ENCODE measurements at places on chromosomes 6 and 20. TPM values are rescaled to one million over a fixed set of nuclear protein-coding genes. Genes with fewer than 3 reads are reported as not detected.

DNA sequence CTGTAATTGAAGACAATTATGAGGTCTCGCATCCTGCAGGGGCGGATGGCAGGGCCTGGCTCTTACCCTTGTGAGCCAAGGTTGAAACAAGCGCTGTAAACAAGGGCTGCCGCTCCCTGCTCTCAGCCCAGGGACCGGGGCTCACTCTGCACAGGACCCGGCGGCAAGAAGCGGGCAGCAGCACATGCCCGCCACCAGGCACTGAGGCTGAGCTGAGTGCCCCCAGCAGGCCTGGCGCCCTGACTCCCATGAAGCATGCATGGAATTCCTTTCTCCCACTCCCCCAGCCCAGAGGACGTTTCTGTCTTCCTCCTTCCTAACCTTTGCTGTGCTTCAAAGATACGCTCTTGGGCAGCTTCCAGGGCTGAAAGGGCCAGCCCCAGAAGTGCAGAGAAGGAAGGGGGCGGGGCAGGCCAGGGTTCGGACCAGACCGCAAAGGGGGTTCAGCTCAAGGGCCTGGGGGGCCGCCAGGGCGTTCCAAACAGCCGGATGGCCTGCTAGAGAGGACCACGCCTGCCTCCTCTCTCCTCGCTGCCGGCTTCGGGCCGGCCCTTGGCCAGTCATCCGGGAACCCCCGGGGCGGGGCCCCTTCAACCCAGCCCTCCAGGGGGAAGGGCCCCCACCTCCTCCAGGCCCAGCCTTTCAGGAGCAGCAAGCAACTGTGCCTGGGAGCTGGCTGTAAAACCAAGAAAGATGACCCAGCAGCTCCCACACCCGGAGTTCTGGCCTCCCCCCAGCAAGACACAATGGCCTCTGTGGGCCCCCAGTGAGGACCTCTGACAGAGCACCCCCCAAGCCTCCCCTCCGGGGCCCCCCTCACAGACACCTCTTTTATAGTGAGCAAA lies 109.9 kb downstream of the NOL4L start:
- peak; percentile 65 for DNase-seq

Gene RIPOR3
- 4.5 TPM for total RNA-seq

DNA sequence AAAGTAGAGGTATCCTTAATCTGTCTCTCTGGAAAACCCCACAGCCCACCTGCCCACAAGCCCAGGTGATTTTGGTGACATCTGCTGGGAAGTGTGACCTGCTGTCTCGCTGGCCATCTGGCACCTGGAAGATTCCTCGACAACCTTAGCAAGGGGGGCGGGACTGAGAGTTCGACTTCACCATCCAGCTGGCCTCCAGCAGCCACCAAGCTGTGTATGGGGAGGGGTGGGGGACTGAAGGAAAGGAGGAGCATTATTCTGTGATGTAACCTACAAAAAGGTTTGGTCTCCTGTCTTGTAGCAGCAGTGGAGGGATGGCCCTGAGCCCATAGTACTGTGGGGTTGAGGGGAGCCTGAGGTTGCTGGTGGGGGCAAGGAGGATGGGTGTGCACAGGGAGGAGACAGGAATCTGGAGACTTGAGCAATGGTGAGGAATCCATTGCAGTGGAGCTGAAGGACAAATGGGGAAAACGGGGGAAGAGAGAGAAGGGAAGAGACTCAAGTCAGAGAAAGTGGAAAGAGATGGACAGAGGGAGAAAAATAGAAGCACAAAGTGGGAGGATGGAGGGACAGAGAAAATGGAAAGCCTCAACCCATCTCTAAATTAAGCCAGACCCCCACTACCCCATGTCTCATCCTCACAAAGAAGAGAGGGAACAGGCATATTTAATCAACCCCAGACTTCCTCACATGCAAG lies 4.0 kb downstream of the LY6G6F start:
- DNase-seq = no peak

Gene MATN4
- 4.0 TPM for total RNA-seq

Gene FOXF2
- not detected for total RNA-seq

DNA sequence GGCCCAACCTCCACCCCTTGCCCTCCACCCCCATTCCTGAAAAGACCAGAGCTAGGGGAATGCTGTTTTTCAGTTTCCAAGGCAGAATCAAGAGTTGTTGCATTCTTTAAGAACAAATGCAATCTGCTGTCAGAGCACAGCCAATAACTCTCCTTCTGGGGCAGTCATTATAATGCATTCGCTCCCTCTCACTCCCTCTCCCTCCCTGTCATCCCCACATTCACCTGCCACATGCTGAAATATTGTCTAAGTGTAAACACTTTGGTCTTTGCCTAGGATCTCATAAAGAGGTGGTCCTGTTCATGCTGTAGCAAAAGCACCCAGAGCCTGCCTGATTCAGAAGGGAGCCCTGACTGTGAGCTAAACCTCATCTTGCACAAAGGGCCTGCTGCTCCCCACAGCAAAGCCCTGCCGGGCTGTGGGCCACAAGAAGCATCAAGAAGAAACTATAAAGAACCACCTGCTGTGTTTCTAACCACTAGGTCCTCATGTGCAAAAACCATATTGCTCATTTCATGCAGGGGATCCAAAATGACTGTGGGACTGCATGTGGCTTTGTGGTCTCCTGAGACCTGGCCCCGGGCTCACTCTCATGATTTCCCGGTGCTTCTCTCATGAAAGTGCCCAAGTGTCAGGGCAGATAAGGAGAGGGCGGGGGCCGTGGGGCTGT lies 85.6 kb downstream of the GPR6 start:
- DNase-seq = no peak

- no peak for DNase-seq
Measured at GRCh38 chr20:24676353-24676977, 207.0 kb downstream of the SYNDIG1 start.

Gene PRSS35
- 2.9 TPM for total RNA-seq

GRCh38 chr6:31172973-31173384 lies 2.5 kb upstream of the POU5F1 start:
- DNase-seq = peak; percentile 90

Gene OSBPL2
- 42.6 TPM for total RNA-seq

- no peak for DNase-seq
Measured at GRCh38 chr20:5843054-5843592, 92.9 kb downstream of the SHLD1 start.

DNA sequence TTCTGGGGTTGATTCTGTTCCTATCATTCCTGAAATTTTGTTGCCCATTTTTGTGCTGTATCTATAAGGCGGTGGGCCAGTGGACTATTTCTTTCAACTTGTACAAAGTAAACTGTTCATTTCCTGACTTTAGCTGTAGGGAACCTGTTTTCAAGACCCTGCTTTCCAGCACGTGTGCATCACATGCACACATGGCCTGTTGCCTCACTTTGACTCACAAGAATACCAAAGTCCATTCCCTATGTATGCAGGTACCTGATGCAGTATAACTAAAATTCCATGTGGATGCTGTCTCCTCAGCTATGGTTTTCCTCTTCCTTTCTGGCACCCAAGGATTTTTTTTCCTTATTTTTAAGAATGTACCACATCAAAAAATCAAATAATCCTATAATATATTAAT lies 284.1 kb upstream of the MANEA start:
- no peak for DNase-seq

DNA sequence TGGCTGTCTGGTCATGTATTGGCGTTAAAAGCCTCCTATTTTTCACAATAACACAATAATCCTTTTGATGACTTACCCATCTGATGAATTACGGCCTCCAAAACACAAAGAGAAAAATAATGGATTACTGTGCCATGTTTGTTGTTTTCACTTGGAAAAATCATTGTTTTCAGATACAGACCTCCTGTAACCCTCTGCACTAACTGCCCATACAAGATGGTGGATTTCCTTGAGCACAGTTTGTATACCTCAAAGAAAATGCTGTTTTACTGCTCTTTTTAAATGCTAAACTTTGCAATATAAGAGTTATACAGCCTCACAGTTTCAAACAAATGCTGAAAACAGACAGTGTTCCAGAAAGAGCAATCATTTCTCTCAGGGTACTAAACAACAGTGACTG lies 61.0 kb downstream of the SMLR1 start:
- DNase-seq = no peak

DNA sequence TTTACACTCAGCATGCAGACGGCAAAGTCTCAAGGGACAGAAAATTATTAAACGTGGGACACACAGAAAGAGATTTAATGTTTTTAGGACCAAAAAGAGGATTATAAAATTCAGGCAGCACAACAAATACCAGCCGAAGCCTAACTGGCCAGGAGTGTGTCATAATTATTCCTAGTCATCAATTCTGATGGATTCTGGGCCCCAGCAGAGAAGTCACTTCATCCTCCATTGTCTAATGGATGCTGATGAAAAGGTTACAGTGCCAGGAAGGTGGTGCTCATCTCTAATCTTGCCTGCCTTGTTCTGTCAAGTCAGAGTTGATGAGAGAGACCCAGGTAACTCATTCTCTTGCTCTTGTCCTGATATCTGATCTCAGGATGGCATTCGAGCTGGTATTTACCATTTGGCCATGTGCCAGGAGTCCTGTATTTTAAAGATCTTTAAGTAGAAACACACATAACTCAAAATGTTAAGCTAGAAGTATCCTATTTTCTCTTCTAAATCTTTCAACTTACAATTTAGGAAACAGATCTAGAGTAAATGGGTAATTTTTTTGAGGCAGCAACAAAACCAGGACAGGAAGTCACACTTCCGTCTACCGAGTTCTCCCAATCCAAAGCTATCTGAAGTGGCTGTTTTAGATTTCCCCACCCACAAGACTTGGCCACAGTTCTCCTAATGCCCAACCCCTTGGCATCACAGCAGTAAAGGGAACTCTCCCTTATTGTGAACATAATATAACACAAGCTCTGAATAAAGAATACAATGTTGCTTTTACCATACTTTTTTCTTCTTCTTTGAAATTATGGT lies 50.0 kb downstream of the ADAT2 start:
- DNase-seq = no peak

Gene TRIM10
- not detected for total RNA-seq

DNA sequence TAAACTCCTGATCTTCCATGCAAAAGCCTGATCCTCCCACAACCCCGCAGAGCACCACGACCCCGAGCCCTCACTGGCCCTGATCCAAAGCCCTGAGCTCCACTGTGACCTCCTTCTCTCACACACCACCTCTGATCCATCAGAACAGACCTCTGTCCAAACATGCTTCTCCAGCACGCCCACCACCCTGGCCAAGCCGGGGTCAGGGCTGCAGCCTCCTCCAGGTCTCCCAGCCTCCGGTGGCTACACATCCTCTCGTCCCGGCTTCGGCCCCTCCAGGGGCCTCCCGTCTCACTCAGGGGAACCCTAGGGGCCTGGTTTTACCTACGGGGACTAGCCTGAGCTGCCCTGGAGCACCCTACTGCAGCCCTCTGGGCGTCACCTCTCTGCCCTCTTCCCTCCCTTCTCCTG lies 49.1 kb downstream of the FOXF2 start:
- no peak for DNase-seq

- DNase-seq = no peak
Measured at GRCh38 chr20:45500022-45500421, 15.4 kb downstream of the SPINT3 start.

GRCh38 chr6:6803180-6803977 lies 214.9 kb downstream of the LY86 start:
- DNase-seq = no peak

DNA sequence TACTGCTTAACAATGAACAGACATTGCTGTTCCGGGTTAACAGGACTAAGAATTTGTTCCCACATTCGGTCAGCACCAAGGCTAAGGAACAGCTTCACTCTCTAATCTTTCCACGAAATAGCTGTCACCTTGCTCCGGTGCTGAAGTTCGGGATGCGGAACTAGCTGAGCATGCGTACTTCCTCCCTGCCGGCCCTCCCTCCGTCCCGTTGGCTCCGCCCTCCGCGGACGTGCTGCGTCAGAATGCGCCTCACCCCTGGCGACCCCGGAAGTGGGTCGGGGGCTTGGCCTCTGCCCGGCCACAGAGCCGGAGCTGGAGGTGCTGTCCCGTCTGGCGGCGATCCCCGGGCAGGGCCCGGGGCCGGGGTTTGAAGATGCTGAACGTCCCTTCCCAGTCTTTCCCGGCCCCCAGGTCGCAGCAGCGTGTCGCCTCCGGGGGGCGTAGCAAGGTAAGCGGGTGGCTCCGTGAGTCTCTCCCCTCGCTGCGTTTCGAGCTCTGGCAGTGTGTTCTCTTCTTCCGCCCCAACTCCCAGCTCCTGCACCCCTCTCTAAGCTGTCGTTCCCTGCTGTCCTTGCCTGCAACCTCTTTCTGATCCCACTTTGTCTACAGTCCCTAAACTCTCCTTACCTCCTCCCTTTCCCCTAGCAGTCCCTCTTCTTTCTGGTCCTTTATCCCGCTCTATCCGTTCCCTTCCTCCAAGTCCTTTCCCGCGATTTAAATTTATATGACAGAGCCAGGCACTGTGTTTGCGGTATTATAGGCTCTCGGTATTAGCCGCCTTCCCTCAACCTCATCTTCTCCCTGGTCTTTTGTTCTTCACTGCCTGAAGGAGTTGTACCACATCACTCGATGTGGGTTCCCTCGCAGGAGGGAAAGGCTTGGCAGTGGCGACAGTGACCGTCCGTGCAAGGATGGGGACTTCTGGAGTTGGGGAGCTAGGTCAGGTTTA lies at the start of gene CYB5R4:
TSS of gene CYB5R4 (plus strand) at position 280 of the 949 bp plus-strand sequence. CDS start at position 374, 94 bp downstream.
- peak; percentile 89 for DNase-seq

DNA sequence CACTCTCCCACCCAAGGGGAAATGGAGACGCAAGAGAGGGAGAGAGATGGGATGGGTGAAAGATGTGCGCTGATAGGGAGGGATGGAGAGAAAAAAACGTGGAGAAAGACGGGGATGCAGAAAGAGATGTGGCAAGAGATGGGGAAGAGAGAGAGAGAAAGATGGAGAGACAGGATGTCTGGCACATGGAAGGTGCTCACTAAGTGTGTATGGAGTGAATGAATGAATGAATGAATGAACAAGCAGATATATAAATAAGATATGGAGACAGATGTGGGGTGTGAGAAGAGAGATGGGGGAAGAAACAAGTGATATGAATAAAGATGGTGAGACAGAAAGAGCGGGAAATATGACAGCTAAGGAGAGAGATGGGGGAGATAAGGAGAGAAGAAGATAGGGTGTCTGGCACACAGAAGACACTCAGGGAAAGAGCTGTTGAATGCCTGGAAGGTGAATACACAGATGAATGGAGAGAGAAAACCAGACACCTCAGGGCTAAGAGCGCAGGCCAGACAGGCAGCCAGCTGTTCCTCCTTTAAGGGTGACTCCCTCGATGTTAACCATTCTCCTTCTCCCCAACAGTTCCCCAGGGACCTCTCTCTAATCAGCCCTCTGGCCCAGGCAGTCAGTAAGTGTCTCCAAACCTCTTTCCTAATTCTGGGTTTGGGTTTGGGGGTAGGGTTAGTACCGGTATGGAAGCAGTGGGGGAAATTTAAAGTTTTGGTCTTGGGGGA lies 754 bp downstream of the TNF start:
- DNase-seq = no peak

GRCh38 chr6:100879317-100879716 lies 1.8 kb downstream of the ASCC3 start:
- no peak for DNase-seq

DNA sequence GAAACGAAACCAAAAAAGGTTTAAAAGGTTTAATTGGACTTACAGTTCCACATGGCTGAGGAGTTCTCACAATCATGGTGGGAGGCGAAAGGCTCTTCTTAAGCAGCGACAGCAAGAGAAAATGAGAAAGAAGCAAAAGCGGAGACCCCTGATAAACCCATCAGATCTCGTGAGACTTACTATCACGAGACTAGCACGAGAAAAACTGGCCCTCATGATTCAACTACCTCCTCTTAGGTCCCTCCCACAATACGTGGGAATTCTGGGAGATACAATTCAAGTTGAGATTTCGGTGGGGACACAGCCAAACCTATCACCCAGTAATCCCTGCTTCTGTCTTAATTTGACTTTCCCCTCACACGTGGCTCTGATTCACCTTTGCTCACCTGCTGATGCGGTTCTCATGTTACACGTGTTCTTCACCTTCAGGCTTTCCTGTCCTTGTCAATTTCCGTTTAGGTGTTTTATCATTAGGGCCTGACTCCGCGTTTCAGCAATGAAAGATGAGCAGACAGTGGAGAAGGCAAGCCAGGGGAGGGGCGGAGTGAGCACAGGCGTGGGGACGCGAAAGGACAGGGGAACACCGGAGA lies 57.1 kb downstream of the AGPAT4 start:
- DNase-seq = no peak

Measured in H1 (cell line).